ENCODE measurements at places on chromosomes 3 and 15.

GRCh38 chr3:45987368-45988291 lies 8.0 kb downstream of the FYCO1 start:
- no peak for DNase-seq

GRCh38 chr3:187777331-187777941 lies 32.2 kb upstream of the BCL6 start:
- DNase-seq = peak; percentile 91

DNA sequence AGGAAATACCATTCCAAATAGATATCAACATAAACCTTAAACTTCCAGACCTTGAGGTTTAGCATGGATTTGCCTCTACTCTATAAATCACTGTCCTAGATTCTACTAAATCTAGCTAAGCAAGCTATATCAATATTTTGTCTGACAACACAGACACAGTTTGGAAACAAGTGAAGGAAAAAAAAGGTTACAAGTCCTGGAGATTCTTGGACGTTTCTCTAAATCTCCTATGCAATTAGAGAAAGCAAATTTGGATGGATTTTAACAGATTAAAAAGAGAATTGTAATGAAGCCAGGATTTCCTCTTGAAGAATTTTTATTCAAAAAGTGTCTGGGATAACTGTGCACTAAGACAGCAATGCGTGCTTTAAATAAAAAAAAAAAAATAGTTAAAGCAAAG lies 441.1 kb upstream of the DPH6 start:
- DNase-seq = no peak

DNA sequence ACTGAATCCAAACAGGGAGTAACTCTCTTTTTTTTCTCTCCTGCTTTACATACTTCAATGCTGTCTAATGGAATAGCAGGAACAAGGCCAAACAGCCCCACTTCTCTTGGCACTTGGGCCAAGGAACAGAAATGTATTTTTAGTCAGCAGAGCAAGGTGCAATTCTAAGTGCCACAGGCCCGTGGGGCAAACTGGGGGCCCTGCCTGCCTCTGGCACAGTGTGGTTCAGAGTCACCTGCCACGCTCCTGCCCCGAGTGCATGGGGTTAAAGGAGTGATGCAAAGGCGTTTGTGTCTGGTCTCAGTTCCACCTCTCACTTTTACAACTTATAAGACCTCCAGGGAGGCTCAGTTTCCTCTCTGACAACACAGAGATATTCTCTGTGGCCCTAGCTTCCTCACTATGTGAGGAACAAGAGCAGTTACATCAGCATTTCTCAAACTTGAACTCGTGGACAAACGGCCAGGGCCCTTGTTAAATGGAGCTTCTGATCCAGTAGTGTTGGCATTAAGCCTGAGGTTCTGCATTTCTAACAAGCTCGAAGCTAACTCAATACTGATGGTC lies 51.3 kb downstream of the LRIG1 start:
- DNase-seq = no peak

- no peak for DNase-seq
These were observed 33.5 kb downstream of the NTRK3 start for GRCh38 chr15:88223084-88223483.

DNA sequence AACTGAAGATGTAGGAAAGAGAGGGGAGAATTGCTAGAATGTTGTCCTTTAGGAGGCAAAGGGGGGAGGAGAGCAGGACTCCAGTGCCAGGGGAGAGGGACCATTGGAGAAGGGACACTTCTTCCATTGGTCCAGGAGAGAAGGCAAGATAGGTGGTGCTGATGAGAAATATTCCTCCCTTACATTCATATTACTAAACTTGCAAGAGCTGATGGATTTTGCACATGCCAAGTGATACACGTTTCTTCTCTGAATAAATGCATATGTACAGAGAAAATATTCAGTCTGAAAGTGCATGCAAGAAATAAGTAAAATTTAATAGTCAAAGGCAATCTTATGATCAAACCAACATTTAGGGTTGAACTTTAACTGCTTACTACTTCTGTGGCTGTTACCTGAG lies 21.5 kb upstream of the SPTSSB start:
- no peak for DNase-seq

- DNase-seq = no peak
These were observed 230.9 kb upstream of the RORA start for GRCh38 chr15:61459785-61460707.

GRCh38 chr3:189237526-189237925 lies 65.8 kb downstream of the TPRG1 start:
- DNase-seq = no peak

DNA sequence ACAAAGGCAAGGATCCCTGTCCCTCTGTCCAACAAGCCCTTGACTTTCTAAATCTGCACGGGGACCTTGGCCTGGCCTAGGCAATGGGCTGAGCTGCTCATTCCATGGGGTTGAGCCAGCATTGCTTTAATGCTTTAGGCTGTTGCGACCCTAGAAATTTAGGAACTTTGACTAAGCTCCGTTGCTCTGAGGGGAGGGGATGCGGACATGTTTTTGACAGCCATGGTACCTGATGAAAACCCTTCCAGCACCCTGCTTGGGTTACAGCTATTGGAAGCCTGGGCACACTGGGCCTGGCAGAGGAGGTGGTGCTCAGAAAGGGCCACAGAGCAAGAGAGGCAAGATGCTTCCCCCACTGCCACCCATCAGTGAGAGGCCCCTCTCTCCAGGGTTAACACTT lies 37.1 kb downstream of the SYNM start:
- DNase-seq = no peak

DNA sequence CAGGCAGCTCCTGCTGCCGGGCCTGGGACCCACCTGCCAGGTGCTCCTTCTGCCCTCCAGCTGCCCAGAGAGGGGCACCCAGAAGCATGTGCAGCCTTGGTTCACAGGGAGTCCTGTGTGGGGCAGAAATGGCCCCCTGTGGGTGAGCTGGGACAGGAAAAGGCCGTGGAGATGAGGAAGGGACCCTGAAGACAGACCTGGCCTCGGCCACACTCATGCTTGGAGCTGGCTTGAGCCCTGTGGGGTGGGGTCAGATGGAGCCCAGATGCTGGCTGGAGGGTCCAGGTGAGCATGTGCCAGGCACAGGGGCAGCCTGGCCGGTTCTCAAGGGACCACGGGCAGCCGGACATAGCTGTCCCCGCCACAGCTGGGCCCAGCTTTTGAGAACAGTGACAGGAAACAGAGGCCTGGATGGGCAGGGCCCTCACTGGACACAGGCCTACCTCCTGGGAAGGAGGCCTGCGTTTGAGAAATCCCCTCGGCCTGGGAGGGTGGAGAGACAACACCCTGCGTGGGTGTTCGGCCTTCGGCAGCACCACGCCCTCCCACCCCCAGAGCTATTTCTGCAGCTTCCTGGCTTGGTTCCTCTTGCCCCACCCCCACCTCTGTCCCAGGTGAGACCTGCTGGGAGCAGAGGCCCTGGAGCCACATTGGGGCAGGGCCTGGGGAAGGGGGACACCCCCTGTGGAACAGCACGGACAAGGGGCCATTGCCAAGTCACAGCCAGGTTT lies 132.6 kb upstream of the MEF2A start:
- DNase-seq = no peak

GRCh38 chr3:30073622-30074021 lies 532.8 kb upstream of the TGFBR2 start:
- no peak for DNase-seq

DNA sequence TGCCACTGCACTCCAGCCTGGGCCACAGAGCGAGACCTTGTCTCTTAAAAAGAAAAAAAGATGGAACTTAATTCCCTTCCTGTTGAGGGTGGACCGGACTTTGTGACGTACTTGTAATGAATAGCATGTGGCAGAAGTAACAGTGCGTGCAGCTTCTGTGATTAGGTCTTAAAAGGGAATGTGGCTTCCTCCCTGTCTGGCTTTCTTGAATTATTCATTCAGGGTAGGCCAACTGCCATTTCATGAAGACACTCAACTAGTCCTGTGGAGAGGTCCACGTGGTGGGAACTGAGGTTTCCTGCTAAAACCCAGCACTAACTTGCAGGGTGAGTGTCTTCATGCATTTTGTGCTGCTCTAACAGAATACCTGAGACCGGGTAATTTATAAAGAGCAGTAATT lies 98.9 kb upstream of the PIAS1 start:
- DNase-seq = no peak

- DNase-seq = no peak
These were observed at the start of gene ITIH3 for GRCh38 chr3:52794612-52795099. Gene ITIH3, plus strand, starts transcription at chr3:52794796. Its CDS starts 8 bp downstream, at chr3:52794804.

DNA sequence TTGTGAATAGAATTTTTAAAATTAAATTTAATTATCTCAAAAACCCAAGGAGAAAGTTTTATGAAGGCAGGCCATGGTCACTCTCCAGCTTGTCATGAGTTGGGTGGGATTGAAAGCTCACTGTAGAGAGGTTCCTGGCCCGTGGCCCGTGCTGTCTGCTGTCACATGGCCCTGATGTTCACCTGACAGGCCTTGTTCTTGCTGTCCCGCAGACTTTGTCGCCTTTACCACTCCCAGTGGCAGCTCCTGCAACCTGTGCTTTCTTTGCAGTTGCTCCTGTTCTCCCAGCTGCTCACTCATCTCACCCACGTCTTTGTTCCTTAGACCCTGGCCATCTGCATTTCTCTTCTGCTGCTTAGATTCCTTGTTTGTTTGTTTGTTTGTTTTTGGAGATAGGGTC lies 35.6 kb downstream of the DHX30 start:
- DNase-seq = no peak

GRCh38 chr15:96122077-96123027 lies 208.1 kb upstream of the NR2F2 start:
- no peak for DNase-seq

GRCh38 chr3:39180183-39180545 lies 12.2 kb downstream of the XIRP1 start:
- DNase-seq = peak; percentile 22

GRCh38 chr3:17183951-17184550 lies 299.3 kb downstream of the PLCL2 start:
- peak; percentile 37 for DNase-seq

DNA sequence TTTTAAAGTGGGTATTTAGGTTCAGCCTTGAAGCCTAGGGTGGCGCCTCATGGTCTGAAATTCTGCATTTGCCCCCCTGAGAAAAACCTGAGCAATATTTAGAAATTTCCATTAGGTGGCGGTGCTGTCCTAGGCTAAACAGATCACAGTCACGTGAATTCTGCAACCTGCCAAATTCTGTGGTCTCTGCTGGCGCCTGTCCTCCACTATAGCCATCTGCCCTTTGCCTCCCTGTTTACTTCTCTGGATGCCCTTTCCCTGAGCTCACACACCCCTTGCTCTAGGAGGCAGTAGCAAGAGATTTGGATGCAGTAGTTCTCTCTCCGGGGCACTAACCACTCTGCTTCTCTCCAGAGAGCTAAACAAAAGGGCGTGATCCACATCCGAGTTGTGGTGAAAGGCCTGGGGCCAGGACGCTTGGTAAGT lies 9.1 kb downstream of the MRPS11 start:
- DNase-seq = peak; percentile 42
